ENCODE measurements at places on chromosomes 2 and 18.

- DNase-seq, result no peak
Observed at GRCh38 chr2:218582076-218582475, 13.4 kb downstream of the CNOT9 start.

DNA sequence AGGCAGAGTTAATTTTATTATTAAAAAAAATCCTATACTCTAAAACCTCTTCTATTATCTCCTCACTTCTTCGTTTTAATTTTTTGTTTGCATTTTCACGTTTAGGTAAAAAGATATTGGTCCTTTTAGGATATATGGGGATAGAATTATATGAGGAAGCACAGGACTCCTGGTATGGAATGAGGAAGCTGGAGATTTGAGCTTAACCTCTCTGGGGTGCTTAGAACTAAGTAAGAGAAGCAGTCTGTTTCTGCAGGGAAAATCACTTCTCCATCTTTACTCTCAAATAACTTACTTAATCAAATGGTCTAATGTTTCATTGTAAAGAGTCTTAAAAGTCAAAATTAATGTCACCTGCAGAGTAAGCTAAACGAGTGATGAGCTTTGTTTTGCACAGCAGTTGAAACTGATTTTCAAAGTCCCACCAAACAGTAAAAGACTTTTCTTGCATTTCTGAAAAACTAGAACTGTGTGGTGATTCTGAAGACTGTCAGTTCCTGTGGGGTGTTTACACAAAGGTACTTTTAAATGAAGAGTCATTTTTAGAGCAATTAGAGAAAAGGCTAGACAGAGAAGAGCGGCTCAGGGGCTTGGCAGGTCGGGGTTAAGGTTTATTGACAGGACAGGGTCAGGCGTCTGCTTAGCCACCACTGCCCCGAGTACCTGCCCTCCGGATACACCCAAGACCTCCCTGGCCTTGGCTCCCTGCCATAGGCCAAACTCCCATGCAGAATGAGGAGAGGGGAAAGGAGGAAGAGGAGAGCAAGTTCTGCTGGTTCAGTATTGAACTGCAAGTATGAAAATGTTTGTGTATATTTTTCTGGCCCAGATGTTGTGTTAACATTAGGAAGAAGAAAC, 21.6 kb downstream of the METAP1D start:
- DNase-seq, result no peak

- no peak for DNase-seq
Observed at GRCh38 chr2:74975016-74975415, 16.6 kb downstream of the POLE4 start.

GRCh38 chr2:17658251-17658843, 95.3 kb downstream of the SMC6 start:
- DNase-seq, result no peak

DNA sequence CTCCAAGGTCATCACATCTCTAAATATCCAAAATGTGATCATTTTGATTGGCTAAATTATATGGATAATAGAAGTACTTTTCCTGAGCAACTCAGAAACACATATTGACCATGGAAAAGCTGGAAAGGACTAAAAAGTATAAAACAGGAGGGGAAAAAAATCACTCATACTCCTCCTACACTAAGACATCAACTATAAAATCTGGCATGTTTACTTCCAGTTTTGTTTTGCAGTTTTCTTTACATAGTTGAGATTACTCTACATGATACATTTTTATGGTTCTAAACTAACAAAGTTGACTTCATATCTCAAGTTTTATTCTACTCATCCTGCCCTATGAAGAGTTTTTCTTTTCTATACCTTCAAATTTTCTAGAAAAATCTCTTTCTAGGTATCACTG, 46.0 kb upstream of the SP3 start:
- DNase-seq, result no peak

DNA sequence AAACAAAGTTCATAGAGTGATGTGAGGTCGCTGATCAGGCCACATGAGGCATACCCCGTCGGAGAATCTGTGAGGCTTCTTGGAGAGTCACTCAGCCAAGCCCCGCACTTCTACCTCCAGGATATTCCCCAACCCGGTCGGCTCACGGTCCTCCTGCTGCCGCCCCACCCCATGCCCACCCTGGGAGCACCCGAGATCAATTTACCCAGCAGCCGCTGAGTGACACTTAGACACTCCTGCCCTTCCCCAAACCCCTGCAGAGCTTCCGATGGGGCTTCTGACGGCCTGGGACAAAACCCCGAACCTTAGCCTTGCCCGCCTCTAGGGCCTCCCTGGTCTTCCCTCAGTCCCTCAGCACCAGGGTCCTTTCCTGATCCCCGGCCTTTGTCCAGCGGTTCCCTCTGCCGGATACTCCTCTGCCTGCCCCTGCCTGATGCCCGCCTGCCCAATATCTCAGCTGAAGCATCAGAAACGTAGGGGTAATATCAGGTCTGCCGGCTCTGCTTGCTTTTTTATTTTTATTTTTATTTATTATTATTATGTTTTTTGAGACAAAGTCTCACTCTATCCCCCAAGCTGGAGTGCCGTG, 18.9 kb upstream of the OTOS start:
- DNase-seq, result no peak

GRCh38 chr2:54559593-54560145, 103.5 kb downstream of the SPTBN1 start:
- DNase-seq, result no peak

DNA sequence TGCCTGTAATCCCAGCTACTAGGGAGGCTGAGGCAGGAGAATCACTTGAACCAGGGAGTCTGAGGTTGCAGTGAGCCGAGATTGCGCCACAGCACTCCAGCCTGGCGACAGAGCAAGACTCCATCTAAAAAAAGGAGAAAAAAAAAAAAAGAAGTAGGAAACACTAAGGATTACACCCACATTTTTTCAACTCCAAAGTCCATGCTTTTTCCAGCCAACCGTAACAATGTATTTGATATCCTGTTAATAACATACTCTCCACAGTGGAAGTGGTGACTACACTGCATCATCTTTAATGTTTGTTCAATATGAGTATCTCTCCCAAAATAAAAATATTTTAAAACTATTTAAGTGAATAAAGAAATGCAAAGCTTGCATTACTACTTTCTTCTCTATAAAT, 481.6 kb upstream of the ACVR2A start:
- DNase-seq, result no peak

DNA sequence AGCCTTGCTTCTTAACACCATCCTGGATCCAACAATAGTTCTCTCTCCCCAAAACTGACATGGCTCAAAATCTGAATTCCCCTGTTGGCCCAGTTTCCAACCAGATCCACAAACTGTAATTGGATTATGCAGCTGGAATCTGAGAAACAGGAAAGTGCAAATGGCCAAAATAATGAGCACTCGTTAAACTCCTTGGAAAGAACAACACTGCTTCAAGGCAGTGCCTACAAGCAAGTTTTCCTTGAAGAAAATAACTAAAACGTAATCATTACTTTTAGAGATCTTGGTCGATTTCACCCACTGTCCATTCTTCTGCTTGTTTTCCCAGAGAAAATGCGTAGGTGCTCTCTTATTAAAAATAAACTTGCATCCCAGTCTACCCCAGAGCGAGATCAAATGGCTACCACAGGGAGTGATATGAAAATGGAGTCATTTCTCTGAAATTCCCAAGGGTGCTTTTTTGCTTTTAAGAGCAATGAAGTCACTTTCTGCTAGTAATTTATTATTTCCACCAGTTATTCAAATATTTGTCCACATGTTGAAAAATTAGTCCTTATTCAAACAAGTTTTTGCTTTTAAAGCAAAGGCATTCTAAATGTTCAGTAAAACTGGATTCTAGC, 264.2 kb downstream of the C1D start:
- DNase-seq, result no peak

Data from stimulated activated CD4-positive, alpha-beta T cell treated with anti-CD3 and anti-CD28 coated beads, Interleukin-1b, Interleukin-23, amount 100 ng/mL, for 1 hour (primary cell).